ENCODE measurements at places on chromosomes 2 and 18.

- DNase-seq: no peak
Measured at GRCh38 chr2:16050908-16051489, 110.6 kb downstream of the MYCN start.

DNA sequence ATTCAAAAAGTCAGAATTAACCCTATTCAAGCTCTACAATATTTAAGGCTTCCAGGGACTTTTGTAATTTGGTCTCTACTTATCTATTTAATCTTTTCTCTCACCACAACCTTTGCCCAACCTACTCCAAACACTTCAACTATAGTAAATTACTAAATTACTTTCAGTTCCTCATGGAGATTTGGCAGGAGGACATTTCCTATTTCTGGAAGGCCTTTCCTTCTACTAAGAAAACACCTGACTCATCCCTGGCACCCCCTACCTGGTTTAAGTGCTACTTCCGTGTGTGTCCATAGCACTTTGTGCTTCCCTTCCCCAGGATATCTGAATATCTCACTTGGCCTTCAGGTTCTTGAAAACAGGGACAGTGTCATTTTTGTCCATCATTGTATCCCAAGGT lies 96.3 kb downstream of the UPP2 start:
- DNase-seq: no peak

DNA sequence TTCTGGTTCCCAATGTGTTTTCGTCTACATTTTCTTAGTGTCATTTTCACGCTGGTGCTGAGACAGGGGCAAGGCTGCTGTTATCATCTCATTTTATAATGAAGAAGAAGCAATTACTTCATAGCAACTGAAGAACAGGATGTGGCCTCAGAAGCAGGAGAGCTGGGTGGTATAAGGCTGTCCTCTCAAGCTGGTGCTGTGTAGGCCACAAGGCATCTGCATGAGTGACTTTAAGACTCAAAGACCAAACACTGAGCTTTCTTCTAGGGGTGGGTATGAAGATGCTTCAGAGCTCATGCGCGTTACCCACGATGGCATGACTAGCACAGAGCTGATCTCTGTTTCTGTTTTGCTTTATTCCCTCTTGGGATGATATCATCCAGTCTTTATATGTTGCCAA lies 7.3 kb downstream of the IL36G start:
- peak; percentile 21 for DNase-seq

- DNase-seq: no peak
Measured at GRCh38 chr2:207202645-207203044, 36.9 kb upstream of the KLF7 start.

DNA sequence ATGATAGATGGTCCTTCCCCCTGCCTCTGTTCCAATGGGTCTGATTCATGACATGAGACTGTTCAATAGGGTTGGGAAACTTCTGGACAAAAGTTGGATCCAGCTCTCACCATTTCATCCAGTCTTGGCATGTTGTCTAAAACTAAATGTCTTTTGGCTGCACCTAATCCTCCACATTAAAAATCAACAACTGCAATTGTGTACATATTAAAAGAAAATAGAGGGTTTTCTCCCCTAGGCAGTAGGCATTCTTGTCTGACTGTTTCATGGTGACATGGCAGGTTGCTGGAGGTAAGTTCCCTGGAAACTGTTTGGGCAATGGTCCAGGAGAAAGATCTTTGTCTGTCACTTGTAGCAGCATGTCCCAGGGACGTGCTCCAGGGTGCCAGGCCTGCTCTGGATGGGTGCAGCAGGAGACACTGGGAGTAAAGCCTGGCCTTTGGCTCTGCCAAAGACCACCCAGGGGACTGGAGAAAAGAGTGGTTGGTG lies 135.8 kb downstream of the TCF4 start:
- no peak for DNase-seq

DNA sequence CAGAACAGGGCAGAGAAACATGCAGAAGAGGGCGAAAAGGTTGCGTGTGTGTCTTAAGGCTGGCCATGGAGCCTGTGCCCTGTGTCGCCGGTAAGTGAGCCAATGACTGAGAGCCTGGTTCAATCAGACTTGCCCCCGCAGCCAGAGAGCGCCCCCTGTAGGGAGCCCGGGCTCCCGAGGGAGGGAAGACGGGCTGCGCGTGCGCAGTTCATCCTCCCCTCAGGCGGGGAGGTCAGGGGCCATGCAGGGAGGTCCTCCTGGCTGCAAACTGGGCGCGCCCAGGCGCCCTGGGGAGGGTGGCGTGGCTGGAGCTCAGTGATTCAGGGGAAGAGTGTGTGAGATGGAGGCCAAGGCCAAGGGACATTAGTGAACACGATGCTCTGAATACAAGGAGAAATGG lies 276.6 kb downstream of the PHLPP1 start:
- DNase-seq: no peak

DNA sequence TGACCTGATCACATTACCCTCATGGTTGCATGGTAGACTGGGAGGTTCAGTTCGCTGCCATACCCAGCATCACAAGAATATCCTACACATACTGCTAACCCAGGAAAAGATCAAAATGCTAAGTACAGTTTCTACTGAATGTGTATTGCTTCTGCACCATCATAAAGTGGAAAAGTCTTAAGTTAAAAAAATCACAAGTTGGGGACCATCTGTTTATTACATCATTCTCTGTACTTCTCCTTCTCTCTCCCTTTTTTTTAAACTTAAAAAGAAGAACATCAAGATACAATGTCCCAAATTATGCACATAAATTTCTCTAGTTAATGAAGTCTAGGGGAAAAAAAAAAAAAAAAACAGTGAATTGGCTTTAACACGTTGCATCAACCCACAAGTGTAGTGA lies 43.3 kb downstream of the NBAS start:
- no peak for DNase-seq

GRCh38 chr2:196983934-196984333 lies 57.4 kb upstream of the PGAP1 start:
- DNase-seq: no peak

DNA sequence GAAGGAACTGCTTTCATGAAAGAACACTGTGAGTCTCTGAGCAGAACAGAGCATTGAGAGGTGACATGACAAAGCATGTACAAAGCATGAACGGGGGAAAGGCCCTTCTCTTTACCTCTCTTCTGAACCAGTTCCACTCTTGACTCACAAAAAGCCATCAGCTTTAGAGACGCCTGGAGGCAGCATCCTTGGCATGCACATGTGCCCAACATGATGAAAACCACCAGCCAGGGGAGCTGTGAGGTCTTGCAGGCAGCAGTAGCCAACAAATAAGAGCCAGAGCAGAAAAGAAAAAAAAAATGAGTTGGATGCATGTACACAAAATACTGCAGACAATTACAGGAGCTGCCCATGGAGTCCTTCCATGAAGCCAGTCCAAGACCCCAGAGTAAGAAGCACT lies 95.5 kb upstream of the AGAP1 start:
- DNase-seq: no peak

DNA sequence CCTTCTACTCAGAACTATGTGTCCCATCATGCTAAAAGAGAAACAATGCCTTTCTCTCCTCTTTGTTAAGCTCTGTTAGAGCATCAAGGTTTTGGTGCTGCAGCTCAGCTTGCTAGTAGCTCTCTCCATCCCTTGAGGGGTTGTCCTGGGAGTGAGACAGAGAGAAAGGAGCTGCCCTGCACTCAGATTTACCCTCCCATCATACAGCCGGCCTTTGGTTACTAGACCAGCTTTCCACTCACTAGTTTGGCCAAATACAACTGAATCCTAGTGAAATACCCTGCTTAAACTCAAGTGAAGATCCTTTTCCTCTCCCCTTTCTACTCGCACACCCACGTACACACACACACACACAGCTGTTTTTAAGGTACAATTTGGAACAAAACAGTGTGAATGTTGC lies 2.3 kb upstream of the CHN1 start:
- DNase-seq: no peak

DNA sequence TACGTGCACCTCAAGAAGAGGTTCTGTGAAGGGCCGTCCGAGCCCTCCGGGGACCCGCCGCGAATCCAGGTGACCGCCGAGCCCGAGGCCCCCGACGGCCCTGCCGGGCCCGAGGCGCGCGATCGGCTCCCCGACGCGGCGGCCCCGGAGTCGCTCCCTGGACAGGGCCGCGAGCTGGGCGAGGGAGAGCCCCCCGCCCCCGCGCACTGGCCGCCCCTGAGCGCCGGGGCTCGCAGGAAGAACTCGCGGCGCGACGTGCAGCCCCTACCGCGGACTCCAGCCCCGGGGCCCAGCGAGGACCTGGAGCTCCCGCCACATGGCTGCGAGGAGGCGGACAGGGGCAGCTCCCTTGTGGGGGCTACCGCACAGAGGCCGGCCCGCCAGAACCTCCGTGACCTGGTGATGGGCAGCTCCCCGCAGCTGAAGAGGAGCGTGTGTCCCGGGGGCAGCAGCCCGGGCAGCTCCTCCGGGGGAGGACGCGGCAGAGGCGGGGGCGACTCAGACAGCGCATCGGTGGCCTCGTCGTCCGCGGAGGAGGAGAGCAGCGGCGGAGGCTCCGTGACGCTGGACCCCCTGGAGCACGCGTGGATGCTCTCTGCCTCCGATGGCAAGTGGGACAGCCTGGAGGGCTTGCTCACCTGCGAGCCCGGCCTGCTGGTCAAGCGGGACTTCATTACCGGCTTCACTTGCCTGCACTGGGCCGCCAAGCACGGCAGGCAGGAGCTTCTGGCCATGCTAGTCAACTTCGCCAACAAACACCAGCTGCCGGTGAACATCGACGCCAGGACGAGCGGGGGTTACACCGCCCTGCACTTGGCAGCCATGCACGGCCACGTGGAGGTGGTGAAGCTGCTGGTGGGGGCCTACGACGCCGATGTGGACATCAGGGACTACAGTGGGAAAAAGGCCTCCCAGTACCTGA lies 812 bp downstream of the SOWAHC start:
- DNase-seq: peak; percentile 6

DNA sequence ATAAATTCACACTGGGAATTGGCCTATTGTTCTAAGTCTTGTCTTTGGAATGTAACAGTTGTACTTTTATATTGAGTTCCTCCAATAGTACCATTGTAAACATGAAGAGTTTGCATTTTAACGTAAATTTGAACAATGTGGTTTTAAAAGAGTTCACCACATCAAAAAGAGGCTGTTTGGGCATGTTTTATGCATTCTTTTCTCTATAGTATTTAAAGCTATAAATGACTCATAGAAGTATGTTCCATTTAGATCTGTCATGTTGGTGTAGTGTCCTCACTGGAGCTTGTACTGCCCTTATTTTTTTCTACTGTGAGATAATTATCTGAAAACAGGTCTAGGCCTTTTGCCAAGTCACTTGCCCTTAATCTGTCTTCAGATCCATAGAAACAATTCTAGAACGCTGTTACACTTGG lies 141.9 kb downstream of the RHBDD1 start:
- DNase-seq: no peak

DNA sequence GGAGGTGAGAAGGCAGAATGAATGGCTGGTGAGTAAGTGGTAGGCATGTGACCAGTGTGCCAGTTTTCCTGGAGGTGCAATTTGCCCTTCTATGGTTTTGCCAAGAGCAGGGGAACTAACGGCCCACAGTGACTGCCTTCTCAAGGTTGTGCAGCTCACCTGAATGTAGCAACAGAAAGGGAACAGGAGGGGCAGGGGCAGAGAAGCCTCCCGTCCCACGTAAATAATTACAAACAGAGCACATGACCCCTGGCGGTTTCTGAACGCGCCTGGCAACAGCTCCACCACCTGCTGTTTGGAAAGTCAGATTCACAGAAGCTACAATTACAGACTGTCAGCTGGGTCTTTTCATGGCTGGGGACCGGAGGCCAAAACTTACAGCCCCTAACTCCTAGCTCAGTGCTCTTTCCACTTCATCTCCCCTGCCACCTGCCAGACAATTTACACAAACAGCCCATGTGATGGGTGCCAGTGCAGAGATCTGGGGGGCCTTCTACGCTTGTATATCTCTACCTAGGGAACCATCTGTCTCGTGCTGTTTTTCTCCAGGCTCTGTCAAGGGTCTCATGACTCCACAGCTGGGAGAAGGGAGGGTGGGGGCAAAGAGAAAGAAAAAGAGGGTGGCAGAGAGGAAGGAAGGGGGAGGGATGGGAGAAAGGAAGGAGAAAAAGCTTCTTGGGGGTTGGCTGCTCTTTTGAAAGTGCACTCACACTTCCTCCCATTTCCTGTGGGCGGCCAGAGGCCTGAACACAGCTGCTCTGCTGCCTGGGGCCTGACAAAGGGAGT lies 69.6 kb downstream of the POLR1A start:
- DNase-seq: peak; percentile 41

DNA sequence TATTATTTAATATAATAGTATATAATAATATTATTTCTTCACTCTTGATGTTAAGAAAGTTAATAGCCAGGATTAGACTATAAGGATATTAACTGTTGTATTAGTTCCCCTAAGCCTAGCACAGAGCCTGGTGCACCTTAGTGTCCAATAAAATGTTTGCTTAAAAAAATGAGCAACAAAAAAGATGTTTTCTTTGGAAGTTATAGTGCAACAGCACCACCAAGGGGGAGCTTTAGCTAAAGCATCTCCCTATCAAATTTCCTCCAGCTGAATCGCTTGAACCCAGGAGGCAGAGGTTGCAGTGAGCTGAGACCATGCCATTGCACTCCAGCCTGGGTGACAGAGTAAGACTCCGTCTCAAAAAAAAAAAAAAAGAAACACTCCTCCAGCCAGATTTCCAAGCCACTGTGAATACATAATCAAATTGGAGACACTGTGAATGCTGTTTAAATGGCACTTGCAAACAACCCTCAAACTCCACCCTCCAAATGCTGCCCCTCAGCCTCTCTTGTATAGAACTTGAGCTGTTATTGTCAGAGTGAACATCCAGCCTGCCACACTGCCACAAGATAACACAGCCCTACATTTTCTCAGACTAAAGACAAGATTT lies 221.9 kb downstream of the DYM start:
- no peak for DNase-seq

- no peak for DNase-seq
Measured at GRCh38 chr2:36886664-36887063, 79.7 kb downstream of the STRN start.

DNA sequence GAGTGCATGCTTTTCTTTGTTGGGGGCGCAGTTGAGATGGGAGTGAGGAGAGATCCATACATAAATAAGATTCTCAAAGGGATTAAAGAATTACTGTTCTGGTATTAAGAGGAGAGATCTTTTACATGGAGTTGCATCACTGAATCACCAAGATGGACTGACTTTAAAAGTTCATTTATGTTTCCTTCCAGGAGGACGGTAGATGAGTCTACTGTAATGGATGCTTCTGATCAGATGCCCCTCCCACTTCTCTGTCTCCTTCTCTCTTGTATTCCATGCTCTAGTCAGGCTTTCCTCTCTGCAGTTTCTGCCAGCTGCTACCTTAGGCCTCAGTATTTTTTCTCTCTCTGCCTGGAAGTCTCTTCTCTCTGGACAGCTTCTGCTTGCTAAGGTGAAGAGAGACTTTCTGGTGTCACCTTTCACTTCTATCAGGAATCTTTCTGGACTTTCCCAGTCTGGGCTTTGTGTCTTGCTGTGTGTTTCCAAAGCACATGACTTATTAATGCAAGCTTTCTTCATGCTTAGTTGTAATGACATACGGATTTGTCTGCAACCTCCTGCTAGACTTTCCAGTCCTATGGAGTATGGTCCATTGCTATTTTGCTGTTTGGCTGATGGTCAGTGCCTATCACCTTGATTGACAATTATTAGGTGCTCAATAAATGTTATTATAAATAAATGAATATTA lies 23.6 kb downstream of the FAM171B start:
- DNase-seq: no peak
